ENCODE measurements at places on chromosomes 3 and 15.

- DNase-seq = no peak
These were observed 326.5 kb upstream of the ZNF717 start for GRCh38 chr3:76111808-76112207.

GRCh38 chr15:85858586-85859375 is 64.1 kb upstream of the KLHL25 start:
- peak; percentile 32 for DNase-seq

DNA sequence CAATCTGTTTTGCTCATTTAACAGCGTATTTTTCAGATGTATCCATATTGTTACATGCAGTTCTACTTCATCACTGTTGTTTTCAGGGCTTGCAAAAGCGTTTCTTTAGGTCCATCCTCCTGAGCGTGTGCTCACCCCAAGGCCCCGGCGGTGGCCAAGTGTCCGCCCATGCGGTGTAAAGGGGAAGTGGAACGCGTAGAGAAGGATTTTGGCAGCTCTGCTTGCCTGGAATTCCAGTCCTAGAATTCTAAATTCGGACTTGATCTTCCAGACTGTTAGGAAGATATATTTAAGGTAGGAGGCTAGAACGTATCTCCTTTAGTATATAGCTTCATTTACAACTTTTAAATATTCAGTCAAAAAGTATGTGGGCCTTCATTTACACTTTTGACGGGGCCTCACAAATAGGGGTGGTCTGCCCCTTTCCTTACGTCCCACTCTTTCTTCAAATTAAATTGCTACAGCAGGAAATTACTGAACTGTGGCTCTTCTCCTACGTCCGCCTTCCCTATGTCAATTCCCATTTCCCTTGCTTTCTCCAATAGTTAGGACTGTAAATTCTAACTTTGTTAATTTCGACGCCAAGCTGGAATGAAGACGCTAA is 609 bp upstream of the TBC1D23 start:
- DNase-seq = no peak

- no peak for DNase-seq
These were observed 18.8 kb downstream of the FGF7 start for GRCh38 chr15:49441816-49442215.

- DNase-seq = peak; percentile 65
These were observed 28.1 kb upstream of the CORO2B start for GRCh38 chr15:68550498-68551295.

DNA sequence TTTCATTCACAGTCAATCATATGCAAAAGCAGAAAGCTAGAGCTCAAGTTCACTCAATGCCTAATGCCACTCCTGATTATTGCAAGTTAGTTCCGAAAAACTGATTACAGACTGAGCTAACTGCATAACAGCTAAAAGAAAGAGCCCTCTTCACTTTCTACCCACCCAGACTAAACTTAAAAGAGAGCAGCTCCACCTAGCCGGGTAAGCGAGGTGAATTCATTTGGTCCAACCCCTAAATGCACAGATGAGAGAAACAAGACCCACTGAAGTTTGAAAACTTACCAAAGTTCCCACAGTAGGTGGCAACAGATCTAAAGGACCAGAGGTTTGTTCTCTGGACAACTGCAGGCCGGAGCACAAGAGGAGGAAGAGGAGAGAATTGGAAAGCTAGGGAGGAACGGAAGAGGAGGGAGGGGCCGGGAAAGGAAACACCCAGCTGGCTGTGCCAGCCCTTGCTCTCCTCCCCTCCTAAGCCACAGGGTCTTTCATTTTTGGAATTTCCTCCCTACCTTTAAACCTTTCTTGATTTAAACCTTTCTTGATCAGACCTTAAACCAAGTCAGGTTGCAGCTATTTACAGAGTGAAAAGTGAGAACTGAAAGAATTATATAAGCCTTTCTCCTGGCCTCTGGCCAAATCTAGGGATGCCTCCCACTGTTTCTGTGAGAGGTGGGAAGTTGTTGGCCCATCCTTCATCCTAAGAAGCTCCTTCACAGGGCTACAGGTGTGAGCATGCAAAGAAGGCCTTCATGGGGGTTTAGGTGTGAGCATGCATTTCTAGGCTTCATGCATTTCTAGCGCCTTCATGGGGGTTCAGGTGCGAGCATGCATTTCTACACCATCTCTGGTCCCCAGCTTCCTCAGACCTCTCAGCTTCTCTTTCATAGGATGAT is 114.7 kb upstream of the LMOD3 start:
- no peak for DNase-seq

- no peak for DNase-seq
These were observed 109.5 kb downstream of the ADAM10 start for GRCh38 chr15:58639992-58640391.

- no peak for DNase-seq
These were observed 72.3 kb downstream of the FGF12 start for GRCh38 chr3:192655040-192655439.

GRCh38 chr3:98874602-98875249 is 26.8 kb downstream of the DCBLD2 start:
- DNase-seq = no peak

- no peak for DNase-seq
These were observed 245.2 kb upstream of the ARPP21 start for GRCh38 chr3:35393901-35394799.

GRCh38 chr15:74511583-74511982 is 29.4 kb upstream of the ARID3B start:
- DNase-seq = no peak

GRCh38 chr3:71414189-71414927 is 169.2 kb downstream of the FOXP1 start:
- DNase-seq = no peak

- no peak for DNase-seq
These were observed 1.1 kb downstream of the TFG start for GRCh38 chr3:100710261-100710968.

DNA sequence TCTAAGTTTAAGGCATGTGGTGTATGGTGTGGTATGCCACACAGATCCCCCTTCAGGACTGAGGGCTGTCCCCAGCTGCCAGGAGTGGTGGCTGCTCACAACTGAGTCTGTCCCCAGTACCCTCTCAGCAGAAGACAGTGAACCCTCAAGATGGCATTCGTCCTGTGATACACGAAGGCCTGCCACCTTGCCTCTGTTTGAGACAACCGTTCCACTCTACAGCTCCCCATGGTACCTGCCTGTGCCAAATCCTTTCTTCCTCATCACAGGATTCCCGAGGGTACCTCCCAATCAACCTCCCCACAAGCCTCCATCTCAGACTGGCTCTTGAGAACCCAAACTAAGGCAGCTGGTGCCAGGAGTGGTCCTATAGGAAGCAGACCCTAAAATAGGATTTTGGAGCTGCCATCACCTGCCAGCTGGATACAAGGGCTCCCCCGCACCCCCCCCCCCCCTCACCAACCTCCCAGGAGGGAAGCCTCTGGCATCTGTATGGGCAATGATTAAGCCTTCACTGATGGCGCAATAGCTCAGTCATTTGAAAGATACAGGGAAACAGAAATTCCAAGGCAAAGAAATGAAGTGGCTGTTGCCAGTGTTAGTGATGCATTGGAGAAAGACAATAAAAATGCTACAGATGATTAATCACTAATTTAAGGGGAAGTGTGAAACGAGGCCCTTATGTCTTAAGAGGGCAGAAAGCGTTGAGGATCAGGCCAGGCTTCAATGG is 230.0 kb upstream of the LYSMD4 start:
- DNase-seq = no peak

DNA sequence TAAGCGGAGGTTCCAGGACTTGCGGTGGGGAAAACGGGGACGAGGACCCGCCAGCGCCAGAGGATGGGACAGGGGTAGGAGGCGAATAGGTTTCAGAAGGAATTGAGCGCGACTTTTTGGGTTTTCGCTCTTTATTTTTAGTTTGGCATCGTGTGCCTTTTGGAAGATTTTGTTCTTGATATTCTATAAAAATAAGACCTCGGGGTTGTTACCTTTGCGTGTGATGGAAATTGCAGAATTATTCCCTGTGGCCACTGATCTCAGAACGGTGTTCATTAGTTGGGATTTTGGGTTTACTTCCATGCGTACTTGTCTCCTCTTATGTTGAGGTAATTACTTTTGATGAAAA is 453 bp upstream of the CCDC14 start:
- no peak for DNase-seq

GRCh38 chr15:41438206-41438605 is 21.3 kb downstream of the RTF1 start:
- no peak for DNase-seq

DNA sequence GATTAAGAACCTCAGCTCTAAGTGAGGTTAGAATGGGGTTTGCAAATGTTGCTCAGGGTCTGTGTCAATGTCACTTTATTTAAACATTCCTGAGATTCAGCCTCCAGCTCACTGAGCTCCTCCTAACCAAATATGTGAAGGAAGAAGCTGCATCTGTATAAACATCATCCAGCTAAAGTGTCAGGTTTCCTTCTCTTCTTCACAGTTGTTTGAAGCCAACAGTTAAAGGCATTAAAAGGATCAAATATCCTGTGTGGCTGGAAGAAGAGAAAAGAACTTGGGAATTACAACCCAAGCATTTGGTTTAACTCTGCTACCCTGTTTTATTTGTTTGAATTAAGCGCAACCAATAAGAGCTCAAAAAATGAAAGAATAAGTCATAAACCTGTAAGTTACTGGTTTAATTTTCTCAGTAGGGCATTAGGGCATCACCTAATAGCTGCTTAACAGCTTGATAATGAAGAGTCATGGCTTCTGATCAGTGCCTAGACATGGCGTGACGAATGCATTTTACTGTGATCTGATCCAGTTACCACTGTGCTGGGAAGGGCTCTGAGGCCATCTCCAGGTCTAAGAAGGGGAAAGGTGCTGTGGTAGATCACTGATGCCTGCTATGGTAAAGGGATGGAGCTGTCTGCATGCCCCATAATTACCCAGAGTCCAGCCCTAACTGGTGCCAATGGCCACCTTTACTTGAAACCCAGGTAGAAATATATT is 165.7 kb upstream of the TSC22D2 start:
- DNase-seq = no peak

DNA sequence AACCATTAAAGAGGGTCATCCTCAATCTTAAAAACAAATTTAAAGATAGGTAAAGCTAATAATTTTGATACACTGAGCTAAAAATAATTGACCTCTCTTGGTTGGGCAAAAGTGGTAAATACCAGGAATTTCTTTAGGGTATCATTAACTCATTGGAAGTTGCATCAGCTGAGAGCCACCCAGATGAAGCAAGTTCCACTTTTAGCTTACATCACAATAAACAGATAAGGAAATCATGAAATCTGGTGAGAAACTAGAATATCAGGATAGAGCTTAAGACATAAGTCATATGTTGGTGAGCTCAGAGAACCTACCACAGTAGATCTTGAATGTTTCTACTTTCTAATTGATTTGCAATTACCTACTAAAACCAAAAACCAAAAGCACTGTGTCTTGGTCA is 97.4 kb upstream of the SLC2A2 start:
- no peak for DNase-seq

DNA sequence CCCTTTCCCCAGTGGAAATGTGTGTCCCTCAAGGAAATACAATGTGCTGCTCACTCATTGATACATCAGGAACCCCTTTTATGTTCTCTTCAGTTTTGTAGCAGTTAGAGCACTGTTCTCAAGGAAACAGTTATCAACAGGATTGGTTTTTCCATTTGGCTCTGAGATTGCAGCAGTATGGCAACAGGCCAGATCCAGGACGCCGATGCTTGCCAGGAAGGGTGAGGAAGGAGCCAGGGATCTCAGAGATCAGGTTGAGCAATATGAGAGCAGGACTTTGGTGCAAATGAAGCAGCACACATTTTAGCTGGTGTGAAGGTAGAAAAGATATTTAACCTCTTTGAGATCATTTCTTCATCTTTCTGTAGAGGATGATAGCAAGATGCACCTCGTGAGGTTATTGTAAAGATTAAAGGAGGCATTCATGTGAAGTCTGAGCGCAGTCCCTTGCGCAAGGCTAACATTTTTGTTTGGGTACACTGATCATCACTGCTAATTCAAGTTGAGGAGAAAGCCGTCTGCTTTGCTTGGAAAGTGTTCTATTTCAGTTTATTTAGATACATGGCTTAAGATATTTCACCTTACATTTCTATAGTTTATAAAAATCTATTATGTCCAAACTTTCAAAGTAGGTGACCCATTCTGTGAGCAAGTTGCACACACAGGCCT is 68.5 kb downstream of the KCNH8 start:
- DNase-seq = no peak

DNA sequence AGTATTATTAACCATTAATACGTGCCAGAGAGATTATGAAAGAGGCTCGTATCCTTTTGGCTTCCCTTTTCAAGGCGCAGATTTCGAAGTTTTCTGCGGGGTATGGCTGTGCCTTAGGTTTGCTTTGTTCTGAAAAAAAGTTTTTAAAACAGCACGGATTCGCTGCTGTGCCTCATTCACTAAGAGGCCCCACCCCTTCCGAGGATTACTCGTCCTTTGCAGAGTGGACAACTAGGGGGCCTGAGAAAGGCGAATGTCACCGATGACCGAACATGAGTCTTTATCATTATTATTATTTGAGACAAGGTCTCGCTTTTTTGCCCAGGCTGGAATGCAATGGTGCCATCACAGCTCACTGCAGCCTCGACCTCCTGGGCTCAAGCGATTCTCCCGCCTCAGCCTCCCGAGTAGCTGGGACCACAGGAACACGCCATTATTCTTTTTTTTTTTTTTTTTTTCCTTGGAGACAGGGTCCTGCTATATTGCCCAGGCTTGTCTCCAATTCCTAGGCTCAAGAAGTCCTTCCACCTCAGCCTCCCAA is 684 bp upstream of the RPS27L start:
- no peak for DNase-seq

DNA sequence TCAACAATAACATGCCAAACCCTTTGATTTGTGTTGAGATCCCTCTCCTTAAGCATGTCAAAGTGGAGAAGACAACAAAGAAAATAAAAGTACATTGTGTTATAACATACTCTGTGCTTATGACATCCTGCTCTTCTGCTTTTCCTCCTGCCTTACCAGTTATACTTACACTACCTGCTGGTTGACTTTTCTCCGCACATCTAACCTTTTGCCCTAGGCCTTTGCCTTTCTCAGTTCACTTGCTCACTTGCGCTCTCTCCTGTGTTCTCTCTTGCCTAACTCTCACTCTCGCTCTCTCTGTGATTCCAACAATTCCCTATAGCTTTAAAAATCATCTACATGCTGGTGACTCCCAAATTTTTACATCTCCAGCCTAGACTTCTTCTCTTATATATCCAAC is 5.7 kb downstream of the DNAH12 start:
- DNase-seq = no peak

DNA sequence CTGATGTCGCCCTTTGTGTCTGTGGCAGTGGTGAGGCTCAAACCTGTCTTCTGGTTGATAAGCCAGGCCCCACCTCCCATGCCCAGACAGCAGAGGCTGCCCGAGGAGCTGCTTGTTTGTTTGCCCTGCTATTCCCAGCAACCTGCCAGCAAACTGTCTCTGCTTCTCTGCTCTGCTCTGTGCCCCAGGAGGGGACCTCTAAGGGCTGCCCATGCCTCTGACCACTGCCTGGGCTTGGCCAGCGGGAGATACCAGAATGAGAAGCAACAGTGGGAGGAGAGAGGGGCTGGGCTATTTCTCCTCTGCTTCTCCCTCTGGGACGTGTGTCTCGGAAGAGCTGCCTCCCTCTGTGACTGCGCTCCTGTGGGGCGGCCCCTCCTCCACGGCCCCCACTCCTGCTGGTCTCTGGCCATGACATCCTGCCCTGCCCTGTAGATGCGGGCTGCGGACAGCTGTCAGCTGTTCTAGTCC is 213.1 kb downstream of the RPLP1 start:
- DNase-seq = no peak
